ENCODE measurements at places on chromosomes 11 and 22.

DNA sequence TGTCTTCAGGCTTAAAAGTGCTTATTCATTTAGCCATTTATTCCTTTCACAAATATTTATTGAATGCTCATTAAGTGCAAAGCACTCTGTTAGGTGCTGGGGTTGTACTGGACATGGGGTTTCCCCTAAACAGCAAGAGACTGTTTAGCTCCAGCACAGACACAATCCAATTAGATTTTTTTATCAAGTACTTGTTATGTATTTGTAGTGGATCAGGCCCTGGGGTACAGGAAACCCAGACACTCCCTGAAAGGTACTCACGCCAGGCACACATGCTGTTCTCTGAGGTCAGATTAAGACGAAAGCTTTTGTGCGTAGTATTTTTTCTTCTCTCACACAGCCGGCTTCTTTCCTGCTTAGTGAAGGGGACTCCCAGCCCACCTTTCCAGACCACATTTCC is 218.1 kb upstream of the PLET1 start:
- no peak for DNase-seq

DNA sequence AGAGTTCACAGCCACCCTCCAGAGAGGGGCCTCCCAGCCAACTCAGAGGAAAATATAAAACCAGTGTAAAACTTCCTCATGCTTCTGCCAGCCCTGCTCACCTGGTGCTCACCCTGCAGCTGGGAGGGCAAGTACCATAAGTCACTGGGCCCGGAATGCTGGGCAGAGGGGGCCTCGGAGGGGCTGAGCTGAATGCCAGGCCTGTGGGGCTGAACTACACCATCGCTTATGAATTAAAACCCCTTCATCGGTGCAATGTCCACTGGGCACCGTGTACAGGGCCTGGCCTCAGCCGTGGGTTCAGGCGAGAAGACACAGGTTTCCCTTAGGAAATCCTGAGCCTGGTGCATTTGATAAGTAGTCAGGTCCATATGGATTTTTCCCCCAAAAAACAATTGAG is 828.6 kb downstream of the TBC1D22A start:
- DNase-seq: no peak

DNA sequence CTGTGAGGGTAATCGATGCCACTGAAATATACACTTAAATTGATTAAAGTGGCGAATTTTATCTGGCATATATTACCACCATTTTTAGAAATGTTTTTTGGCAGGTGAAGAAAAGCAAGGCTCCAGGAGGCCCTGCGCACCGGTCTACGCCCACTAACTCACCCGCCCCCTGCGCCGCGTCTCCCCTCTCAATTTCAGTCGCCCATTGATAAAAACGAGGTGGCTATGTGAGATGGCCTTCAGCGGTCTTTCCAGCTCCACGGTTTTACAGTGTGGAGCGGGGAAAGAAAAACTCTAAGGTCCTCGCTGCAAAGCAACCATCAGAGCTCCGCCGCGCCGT is 602 bp upstream of the AQP11 start:
- DNase-seq: no peak

DNA sequence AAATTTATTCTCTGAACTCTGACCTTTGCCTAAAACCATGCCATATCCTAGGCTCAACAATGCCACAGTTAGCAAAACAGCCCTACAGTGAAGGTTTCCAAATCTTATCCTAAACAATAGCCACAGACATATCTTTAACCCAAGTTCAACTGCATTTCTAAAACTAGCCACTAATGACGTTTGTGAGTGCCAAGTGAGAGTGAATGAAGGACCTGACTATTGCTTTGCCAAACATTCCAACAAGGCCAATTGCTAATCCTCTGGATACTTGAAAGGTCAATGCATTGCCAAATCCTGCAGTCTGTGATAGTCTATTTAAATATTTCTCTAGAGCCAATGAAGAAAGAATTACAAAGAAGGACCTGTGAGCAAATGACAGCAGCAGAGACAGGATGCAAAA is 2.5 kb upstream of the OR4C45 start:
- DNase-seq: no peak

GRCh38 chr11:20113149-20113438 is 47.2 kb downstream of the DBX1 start:
- DNase-seq: no peak

GRCh38 chr22:49724893-49725489 is 102.7 kb downstream of the BRD1 start:
- peak; percentile 55 for DNase-seq

DNA sequence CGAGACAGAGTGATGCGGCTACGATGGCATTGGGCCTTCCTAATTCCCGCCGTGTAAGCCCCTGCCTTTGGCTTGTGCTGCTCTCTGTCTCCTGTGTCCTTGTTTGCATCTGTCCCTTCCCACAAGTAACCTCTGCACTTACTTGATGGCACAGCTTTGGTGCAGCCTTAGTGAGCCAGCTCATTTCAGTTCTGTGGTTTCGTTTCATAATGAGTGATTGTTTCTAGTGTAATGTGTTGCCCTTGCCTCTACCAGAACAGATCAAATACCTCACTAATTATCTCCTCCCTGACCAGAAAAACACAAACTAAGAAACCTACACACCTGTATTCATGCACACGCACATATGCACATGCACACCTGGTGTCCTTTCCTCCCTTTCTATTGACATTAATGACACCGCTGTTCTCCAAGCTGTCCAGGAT is 58.8 kb downstream of the GRK3 start:
- DNase-seq: no peak

- no peak for DNase-seq
Measured at GRCh38 chr11:120771551-120772060, 252.3 kb upstream of the TBCEL start.

- no peak for DNase-seq
Measured at GRCh38 chr22:50545522-50546325, at the start of gene KLHDC7B. TSS of gene KLHDC7B (plus strand) at chr22:50545899. CDS start at chr22:50546244, 345 bp downstream.

DNA sequence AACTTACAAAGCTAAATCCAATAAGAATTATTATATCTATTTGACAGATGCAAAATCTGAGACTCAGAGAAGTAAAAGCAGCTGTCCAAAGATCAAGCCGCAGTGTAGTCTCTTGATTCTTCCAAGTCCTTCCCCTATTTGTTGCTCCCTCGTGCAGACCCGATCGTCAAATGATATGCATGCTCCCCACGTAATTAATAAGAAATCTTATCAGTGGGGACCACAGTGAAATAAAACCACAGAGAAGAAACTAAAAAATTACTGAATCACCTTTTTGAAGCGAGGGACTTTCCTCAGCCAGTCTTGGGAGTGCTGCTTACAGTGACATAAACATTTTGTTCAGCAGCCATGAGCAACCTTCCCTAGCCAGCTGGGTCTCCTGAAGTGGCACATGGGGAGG is 64.6 kb downstream of the SERGEF start:
- DNase-seq: no peak
